ENCODE measurements at places on chromosomes 7 and 10.

GRCh38 chr10:19749185-19749729 lies 67.0 kb upstream of the PLXDC2 start:
- no peak for DNase-seq

DNA sequence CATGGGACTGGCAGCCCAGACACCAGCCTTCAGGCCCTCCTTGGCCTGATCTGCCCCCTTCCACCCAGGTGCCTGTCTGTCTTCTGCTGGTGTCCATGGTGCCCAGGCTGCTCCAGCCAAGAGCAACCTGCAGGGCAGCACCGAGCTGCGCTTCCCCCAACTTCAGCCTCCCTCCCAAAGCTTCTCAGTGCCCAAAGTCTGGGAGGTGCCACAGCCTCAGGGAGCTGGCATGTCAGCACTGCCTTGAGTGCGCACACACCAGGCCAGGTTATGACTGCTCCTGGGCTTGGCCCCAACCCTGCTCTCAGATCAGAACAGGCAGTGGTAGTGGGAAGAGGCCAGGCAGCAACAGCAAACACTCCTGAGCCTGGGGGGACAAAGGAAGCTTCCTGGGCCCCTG lies 304.6 kb upstream of the NRG3 start:
- DNase-seq, result no peak

GRCh38 chr10:22259280-22259679 lies 41.5 kb upstream of the EBLN1 start:
- no peak for DNase-seq

DNA sequence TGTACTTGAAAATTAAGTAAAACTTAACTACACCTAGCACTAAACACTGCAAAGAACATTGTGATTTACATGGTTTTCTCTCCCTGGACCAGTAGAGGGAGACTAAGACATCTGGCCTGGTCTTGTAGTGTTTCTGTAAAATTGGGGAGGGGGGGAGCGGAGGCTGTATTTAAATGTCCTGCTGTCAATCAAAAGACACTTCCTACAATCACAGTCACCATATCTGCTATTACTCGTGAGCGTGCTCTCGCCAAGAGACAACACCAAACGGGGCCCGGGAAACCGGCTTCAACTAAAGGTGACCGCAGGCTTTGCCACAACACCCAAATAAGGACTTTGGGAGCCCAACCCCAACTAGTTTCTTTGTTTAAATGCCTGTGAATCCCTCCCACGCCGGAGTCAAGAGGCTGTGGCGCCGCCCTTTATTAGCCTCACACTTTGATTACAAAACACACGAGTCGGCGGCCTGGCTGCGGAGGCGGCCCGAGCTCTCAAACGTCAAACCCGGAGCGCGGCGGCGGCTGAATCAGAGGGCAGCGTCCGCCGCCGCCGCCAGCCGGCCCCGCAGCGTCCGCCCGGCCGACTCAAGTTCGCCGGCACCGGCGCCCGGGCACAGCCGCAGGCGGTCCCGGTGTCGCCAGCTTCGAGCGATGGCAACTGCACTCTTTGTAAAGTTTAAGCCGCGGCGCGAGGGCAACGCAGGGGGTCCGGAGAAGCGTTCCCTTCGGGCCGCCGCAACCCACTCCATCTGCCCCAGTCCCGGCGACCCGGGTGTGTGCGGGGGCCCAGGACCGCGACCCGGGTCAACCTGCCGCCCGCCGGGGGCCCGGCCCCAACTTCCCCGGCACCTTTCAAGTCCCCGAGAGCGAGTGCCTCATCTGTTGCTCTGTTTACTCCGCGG lies 1.3 kb downstream of the KDM7A start:
- DNase-seq, result peak; percentile 81

- no peak for DNase-seq
These were observed 4.4 kb upstream of the SEMA3C start for GRCh38 chr7:80923211-80923612.

DNA sequence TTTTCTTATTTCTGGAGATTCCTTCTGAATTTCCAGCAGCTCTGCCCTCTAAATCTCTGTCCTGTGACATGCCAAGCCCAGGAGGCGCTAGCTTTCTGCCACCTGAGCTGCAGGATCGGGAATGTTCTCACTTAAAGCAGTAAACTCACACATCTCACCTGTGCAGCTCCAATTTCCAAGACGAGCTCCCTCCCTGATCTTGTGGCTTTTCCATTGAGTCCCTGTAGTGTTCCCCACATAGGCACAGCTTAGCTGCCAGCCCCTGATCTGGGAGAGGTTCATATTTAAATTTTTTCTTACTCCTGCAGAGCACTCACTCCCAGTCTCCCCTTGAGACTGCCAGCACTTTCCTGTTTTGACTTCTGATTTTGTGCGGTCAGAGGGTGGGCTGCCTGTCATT lies 479.3 kb downstream of the GLRX3 start:
- DNase-seq, result no peak

DNA sequence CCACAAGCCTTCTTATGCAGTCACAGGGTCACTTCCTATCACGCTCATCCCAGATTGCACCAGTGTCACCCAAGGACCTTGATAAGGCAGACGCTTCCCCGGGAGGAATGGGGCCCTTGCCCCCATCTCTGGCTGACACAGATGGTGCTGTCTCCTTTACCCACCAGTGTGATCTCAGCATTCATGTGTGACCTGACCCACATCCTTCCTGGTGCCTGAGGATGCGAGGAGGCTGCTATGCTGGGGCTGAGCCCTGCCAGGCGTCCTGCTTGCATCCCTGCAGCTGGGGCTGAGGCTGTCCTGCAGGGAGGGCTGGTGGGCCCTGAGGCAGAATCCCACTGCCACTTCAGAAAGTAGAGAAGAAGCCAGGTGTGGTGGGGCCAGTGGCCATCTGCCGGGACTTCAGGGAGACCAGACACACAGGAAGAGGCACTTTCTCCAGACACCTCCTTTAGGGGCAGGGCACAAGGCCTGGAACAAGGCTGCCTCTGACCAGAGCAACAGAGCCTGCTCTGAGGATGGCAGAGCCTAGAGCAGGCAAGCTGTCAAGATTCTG lies 35.3 kb downstream of the RASGEF1A start:
- no peak for DNase-seq

- no peak for DNase-seq
These were observed 33.6 kb downstream of the PDE1C start for GRCh38 chr7:32036557-32036956.

DNA sequence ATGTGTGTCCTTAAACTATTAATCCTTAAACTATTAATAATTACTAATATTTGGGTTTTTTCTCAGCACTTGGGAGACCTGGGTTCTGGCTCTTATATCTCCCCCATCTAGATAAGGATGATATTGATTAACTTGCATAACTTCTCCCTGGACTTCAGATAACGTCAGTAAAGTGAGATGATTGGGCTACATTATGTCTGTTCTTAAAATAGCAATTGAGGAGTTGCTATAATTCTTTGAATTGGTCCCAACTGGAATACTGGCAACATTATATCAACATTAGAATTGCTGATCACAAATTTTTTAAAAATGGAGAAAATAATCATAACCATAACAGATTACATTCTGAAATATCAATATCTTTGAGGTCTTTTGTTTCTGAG lies 1.9 kb downstream of the APBB1IP start:
- no peak for DNase-seq

GRCh38 chr7:37683246-37684120 lies at the start of gene GPR141:
GPR141 (plus strand) TSS chr7:37683766; CDS start chr7:37740394, 56,628 bp downstream.
- no peak for DNase-seq

DNA sequence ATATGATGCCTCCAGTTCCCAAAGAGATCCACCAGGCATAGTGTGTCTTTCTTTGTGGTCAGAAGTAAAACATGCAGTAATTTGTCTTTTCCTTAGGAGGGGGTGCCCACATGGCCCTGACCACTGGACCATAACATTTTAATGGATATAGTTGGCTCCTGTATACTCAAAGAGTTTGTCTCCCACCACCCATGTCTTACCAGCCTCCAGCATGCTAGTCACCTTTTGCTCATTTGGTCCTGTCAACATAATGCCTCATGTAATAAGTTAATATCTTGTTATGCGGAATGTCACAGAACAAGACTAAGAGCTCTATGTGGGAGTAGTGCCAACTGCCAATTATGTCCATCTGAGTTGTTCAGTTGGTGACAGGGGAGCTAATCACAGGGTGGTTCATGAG lies 83.4 kb upstream of the IFRD1 start:
- DNase-seq, result no peak

DNA sequence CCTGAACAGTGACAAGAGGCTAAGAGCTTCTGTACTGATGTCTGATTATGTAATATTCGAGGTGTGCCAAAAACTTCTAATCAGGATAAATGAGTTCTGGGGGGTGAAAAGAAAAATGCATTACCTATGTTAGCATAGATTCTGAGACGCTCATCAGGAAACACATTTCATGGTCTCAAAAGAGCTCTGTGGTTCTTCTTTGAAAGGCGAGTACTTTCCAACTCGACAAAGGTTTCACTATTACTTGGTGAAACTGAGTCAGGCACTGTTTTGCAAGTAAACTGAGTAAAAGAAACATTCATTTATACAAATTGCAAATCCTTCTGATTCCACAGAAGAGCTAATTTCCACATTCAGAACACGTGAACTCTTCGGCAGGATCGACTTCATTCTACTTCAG lies 523.2 kb downstream of the GATA3 start:
- no peak for DNase-seq

GRCh38 chr10:37752334-37752875 lies 105.0 kb downstream of the ZNF248 start:
- DNase-seq, result no peak

DNA sequence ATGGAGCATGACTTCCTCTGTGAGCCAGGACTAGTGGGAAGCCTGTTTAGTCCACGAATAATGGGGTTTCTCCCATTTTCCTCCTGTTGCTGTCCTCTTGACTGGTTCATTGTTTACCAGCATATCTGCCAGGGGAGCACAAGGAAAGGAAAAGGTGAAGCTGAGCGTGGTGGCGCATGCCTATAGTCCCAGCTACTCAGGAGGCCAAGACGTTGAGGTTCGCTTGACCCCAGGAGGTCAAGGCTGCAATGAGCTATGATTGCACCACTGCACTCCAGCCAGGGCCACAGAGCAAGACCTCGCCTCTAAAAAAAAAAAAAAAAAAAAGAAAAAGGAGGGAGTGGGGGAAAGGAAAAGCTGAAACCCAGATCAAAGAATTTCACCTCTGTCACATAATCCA lies 5.8 kb upstream of the IL2RA start:
- no peak for DNase-seq

- DNase-seq, result no peak
These were observed 60.0 kb downstream of the NAMPT start for GRCh38 chr7:106224797-106225196.

DNA sequence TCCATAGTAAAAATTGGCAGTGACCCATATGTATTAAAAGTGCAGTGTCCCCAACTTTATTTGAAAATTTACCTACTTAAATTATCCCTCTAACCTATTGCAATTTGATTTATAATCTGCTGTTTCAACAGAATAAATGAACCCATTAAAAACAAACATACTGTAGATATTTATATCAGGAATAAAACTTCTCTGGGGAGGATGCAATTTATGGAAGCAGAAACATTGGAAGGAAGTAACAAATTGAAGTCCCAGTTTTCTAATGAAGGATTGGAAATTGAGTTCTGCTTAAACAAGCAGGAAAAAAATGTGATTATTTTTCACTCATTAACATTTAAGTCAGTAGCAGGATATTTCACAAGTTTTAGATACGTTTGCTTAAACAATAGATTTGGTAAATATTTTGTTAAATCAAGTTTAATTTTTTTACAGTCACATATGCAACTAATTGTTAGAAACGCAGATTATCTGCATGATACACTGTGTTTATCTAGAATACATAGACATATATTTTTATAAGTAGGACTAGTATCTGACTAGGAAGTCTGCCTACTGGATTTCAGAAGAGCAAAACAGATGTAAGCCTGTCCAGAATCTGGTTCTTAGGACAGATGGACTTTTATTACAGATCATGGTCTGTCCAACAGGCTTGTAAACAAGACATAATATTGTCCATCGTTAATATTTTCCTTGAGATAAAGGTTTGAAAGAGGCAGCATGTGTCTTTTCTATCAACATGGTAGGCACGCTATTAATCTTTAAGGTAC lies 5.3 kb downstream of the AGMO start:
- DNase-seq, result no peak

DNA sequence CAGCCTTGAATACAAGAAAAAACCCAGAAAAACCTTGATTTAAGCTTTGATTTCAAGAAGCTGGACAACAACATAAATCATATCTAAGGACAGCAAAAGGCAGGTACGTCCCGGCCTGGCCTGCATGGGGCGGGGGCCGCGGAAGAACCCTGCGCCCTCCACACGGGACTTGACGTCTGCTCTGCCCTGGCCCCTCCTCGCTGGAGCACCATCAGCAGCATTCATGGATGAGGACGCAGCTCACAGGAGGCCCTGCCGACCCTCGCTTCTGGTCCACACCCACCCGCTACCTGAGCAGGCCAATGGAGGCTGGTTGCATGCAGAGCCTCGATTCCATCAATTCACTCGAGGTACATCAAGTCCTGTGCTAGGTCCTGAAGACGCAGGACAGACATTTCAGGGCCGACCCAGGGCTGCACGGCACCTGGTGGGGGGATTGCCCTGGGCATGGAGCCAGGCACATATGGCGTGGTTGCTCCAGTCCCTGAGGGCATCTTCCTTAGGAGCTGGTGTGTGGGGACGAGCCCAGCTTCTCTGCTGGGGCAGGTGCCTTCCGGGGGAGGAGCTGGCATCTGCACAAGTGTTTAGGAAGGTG lies 63.1 kb upstream of the NKX6-2 start:
- DNase-seq, result no peak

- DNase-seq, result no peak
These were observed 5.4 kb upstream of the SUV39H2 start for GRCh38 chr10:14873090-14873760.

DNA sequence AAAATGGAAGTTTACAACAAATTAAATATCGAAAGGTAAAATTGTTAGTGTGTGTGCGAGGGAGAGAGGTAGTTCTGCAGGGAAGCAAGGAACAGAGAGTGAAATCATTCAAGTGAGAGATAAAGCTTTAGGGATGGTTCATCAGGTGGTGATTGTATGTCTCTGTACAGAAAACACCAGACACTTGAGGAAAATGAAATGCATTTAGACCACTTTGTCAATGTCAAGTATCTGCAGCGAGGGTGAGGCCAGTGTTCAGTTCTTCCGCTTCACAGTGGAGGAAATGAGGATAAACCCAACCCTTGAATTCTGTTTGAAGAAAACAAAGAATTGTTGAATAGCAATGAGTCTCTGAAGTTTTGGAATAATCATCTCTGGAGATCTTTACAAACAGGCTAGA lies 14.4 kb upstream of the ITGB1 start:
- no peak for DNase-seq

GRCh38 chr7:55485501-55486191 lies 86.7 kb downstream of the VOPP1 start:
- DNase-seq, result no peak

GRCh38 chr7:17520941-17521340 lies 222.5 kb downstream of the AHR start:
- no peak for DNase-seq
